HFFc6 (cell line): ENCODE measurements at places on chromosomes 3 and 15. TPM values are rescaled to one million over a fixed set of nuclear protein-coding genes. Genes with fewer than 3 reads are reported as not detected.

The ITPKA gene
- 1.2 and 2.1 TPM in 2 replicates for total RNA-seq

The ROBO2 gene
- 0.09 to 0.23 TPM (median 0.18 TPM) in 3 replicates for total RNA-seq

The HIGD2B gene
- not detected in 3 replicates for total RNA-seq

The PEX5L gene
- 0.09 to 0.15 TPM in 2 of 3 replicates, not detected in the other for total RNA-seq

The SLC6A11 gene
- total RNA-seq = not detected in 3 replicates

The EPHA3 gene
- 0.05 to 0.11 TPM in 2 of 3 replicates, not detected in the other for total RNA-seq

The THRB gene
- not detected in 2 replicates for total RNA-seq

The GOLGA8R gene
- 0.27 TPM in 1 of 3 replicates, not detected in the others for total RNA-seq

DNA sequence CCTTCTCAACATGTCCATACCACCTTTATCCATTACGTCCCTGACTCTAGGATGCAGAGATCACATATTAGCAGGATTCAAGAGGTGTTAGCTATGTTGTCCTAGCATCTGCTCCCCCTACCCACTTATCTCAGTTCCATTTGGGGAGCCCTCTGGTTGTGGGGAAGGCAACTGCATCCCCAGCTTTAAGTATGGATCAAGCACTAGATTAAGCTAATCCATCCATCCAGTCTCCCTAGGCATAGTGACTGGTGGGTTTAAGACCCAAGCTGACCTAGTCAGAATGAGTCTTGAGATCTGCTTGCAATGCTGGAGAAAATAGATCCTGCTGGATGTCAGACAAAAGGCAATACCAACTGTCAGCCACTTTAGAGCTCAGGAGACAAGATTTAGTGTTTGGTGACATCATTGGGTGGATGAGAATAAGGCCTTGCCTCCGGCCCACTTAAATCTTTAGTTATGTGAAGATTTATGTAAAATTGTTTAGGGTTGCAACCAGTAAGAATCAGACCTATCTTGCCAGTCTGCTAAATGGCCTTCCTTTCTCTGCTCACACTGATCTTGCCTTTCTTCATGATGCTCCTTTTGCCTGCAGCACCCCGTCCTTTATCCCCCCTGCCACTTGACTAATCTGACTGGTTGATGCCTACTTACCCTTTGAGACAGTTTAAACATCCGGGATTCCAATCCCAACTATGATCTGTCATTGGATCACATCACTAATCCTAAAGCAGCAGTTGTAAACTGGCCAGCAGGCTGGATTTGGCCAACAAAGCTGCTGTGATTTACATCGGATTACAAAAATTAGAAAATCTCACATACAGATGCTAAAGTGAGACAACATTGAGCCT is 2.1 kb upstream of the ISY1 start:
- H3K4me3 ChIP-seq = peak overlapping the region; percentile 100
- DNase-seq = no peak
- peaks cover 6% of the 10 kb centered on the region for H3K27me3 ChIP-seq
- H3K4me1 ChIP-seq = peaks cover 35% of the 10 kb centered on the region
- peaks cover 8% of the 10 kb centered on the region for H3K36me3 ChIP-seq

DNA sequence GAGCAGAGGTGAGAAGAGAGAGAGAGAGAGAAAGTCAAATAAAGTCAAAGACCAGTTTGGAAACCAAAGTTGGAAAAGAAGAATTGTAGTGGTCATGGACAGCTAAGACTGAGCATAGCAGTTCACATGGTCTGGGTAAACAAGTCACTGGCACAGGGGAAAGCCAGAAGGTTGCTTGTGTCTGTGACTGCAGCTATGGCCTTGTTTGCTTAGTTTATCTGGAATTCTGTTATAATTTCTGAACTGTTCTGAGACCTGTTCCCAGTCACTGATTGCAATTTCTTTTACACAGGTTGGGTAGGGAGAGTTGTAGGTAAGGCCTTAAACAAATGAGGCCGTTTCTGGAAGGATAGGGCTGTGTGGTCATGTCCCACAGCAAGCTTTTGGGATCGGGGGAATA is 43.4 kb upstream of the MYZAP start:
- no peak overlapping the region for H3K4me3 ChIP-seq
- H3K27me3 ChIP-seq = peaks cover 18% of the 10 kb centered on the region
- DNase-seq = no peak
- H3K4me1 ChIP-seq = peaks cover 26% of the 10 kb centered on the region

DNA sequence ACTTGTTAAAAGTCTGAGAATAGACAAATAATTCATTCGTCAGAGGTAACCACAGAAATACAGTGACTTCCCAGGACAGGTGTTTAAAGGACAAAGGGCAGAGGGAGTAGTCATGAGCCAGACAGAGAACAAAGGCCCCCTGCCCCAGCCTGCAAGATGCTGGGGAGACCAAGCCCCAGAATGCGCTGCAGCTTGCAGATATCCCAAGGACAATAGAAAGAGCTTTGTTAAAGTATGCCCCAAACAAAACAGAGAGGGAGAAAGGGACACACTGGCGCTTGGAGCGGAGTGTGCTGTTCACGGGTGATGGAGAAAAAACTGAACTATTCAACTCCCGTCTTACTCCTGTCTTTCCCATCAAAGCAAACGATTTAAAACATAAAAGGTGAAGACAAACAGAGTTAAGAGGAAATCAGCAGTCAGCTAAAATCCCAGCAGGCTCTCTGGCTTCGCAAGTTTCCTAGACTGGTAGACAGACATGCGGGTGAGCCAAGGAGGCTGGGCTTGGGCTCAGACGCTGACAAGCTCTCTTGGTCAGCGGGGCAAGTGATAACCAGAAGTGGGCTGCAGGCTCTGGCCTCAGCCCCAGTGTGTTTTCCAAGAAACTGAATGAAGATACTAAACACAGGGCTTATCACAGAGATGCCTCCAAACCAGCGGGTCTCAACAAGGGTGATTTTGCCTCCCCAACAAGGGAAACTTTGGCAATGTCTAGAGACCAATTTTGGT is 130.1 kb downstream of the UACA start:
- H3K36me3 ChIP-seq = peaks cover 15% of the 10 kb centered on the region
- H3K4me3 ChIP-seq = no peak overlapping the region
- H3K4me1 ChIP-seq = peaks cover 12% of the 10 kb centered on the region
- peaks cover 6% of the 10 kb centered on the region for H3K27me3 ChIP-seq

GRCh38 chr3:68033867-68034266 is 379.5 kb upstream of the SUCLG2 start:
- no peak overlapping the region for H3K4me3 ChIP-seq
- no peak overlapping the region for H3K27ac ChIP-seq
- H3K27me3 ChIP-seq = no peaks in the 10 kb centered on the region
- H3K36me3 ChIP-seq = no peaks in the 10 kb centered on the region
- DNase-seq = no peak

GRCh38 chr3:8959668-8960067 is 3.6 kb downstream of the RAD18 start:
- no peak overlapping the region; the same call in 1 of the 2 replicates for H3K27ac ChIP-seq
- no peaks in the 10 kb centered on the region for H3K27me3 ChIP-seq
- H3K4me1 ChIP-seq = peaks cover 96% of the 10 kb centered on the region
- H3K36me3 ChIP-seq = peaks cover 49% of the 10 kb centered on the region

DNA sequence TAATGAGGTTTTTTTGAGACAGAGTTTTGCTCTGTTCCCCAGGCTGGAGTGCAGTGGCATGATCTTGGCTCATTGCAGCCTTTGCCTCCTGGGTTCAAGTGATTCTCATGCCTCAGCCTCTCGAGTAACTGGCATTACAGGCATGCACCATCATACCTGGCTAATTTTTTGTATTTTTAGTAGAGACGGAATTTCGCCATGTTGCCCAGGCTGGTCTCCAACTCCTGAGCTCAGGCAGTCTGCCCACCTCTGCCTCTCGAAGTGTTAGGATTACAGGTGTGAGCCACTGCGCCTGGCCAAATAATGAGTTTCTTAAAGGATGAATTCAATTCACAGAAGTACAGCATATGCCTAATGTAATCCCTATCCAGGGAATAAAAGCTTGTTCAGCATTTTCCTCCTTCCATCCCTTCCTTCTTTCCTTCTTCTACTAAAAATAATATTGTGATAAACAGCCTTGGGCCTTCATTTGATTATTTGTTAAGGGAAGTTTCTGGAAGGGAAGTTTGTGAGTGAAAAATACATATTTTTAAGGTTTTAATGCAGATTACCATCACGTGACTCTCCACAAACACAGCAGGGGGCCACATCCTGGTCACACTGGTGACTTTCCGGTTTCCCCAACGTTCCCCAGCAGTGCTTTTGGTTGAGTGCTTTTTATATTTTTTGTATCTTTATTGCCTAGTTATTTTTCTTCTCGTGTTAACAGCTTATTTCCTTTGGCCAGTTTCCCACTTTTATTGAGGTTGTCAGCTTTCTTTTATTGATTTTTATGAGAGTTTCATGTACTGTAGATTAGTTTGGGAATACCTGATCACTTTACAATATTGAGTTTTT is 116.8 kb downstream of the USP13 start:
- no peak overlapping the region for H3K27ac ChIP-seq
- DNase-seq = no peak
- no peak overlapping the region for H3K4me3 ChIP-seq
- peaks cover 32% of the 10 kb centered on the region for H3K4me1 ChIP-seq
- H3K27me3 ChIP-seq = no peaks in the 10 kb centered on the region; the same call in 1 of the 2 replicates

- H3K36me3 ChIP-seq = peaks cover 49% of the 10 kb centered on the region
- peaks cover 2% of the 10 kb centered on the region; the same call in 1 of the 2 replicates for H3K27me3 ChIP-seq
- no peaks in the 10 kb centered on the region for H3K4me1 ChIP-seq
- H3K4me3 ChIP-seq = no peak overlapping the region
- DNase-seq = no peak
- no peak overlapping the region for H3K27ac ChIP-seq
Measured at GRCh38 chr15:43067717-43068461, 37.9 kb downstream of the UBR1 start.

DNA sequence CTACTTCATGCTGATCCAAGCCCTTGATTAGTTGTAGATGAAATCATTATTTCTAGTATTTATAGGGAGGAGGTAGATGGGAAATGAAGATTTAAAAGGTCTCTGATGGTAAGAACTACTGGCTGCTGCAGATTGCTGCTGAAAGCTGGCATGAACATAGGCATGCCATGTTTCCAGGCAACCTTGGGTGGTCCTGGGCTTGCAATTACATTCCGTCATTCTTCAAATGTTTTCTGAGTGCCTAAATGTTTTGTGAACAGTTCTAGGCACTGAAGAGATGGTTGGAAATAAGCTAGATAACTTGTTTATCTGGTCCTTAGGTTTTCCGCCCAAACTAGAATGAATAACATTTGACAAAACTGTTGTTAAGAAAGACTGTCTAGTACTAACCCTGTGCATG is 95.8 kb downstream of the KCNAB1 start:
- no peaks in the 10 kb centered on the region for H3K4me1 ChIP-seq
- no peak for DNase-seq
- no peaks in the 10 kb centered on the region for H3K36me3 ChIP-seq
- no peak overlapping the region for H3K27ac ChIP-seq

DNA sequence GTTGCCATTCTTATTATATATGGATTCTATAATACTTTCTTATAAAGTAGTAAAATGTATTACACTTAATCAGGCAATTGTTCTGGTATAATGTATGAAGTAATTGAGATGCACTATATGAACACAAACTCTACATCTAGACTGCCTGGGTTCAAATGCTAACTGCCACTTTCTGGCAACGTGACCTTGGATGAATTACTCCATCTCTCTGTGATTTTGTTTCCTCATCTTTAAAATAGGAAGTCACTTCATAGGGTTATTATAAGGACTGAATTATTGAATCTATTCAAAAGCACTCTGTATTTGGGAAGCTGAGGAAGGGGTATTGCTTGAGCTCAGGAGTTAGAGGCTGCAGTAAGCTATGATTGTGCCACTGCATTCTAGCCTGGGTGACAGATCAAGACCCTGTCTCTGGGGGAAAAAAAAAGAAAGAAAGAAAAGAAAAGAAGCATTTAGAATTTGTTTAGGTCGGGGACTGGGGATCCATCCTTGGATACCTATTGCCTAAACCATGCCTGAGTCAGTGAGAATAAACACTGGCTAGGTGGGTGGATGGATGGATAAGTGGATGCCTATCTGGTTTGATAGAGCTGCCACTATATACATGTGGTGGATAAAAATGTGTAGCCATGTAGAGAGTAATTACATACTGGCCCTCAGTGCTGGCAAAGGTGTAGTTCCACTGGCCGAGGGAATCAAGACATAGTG is 2.5 kb downstream of the TM4SF1 start:
- peaks cover 90% of the 10 kb centered on the region for H3K4me1 ChIP-seq
- no peak for DNase-seq
- H3K4me3 ChIP-seq = peak overlapping the region; percentile 62; the same call in 1 of the 2 replicates
- H3K27me3 ChIP-seq = no peaks in the 10 kb centered on the region; the same call in none of the 2 replicates
- H3K27ac ChIP-seq = peak overlapping the region; percentile 62

GRCh38 chr15:68818769-68819494 is 1.8 kb downstream of the ANP32A start:
- H3K36me3 ChIP-seq = peaks cover 6% of the 10 kb centered on the region
- DNase-seq = no peak
- peaks cover 2% of the 10 kb centered on the region for H3K27me3 ChIP-seq
- H3K4me1 ChIP-seq = peaks cover 46% of the 10 kb centered on the region
- H3K4me3 ChIP-seq = peak overlapping the region; percentile 98
- H3K27ac ChIP-seq = peak overlapping the region; percentile 92

- H3K36me3 ChIP-seq = no peaks in the 10 kb centered on the region
- H3K27me3 ChIP-seq = no peaks in the 10 kb centered on the region; the same call in 1 of the 2 replicates
- H3K27ac ChIP-seq = no peak overlapping the region
Measured at GRCh38 chr3:58565621-58566397, 11.4 kb downstream of the FAM107A start.

DNA sequence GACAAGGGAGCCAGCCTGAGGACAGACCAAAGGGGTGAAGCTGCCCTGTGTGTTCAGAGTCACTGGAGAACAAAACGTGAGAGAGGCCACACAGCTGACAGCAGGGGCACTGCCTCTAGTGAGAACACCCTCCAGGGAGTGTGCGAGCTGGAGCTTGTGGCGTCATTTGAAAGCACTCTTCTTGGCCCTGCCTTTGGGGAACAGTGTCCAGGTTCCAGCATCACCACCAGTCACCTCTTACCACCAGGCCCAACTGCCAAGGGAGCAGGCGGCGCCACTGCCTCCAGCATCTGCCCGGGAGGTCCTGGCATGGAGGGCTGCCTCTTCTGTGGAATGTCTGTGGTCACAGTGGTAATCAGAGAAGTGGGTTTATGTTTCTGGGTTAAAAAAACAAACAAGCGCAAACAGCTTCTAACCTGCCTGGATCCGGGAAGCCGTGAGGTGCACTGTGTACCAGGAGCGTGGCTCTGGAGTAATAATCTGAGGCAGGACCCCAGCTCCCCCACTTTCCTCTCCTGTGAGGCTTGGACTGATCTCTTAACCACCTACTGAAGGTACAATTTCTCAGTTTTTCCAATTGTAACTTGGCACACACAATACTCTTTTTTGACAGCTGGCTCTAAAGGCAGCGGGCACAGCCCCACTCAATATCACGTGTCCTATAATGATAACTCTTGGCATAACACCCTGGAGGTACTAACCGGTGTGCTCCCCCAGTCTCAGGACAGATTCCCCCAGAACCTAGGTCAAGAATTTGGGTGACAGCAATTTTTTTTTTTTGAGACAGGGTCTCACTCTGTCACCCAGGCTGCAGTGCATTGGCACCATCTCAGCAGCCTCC is 32.2 kb upstream of the CDCP1 start:
- H3K4me3 ChIP-seq = no peak overlapping the region
- no peaks in the 10 kb centered on the region for H3K27me3 ChIP-seq
- no peak overlapping the region for H3K27ac ChIP-seq
- no peak for DNase-seq

GRCh38 chr3:186996356-186996755 is 66.0 kb downstream of the ST6GAL1 start:
- H3K4me3 ChIP-seq = no peak overlapping the region
- no peaks in the 10 kb centered on the region for H3K27me3 ChIP-seq
- no peaks in the 10 kb centered on the region for H3K36me3 ChIP-seq
- peaks cover 14% of the 10 kb centered on the region for H3K4me1 ChIP-seq
- DNase-seq = no peak

- H3K27me3 ChIP-seq = peaks cover 24% of the 10 kb centered on the region
- no peak overlapping the region; the same call in 1 of the 2 replicates for H3K4me3 ChIP-seq
Measured at GRCh38 chr15:40239693-40240618, 1.1 kb downstream of the PAK6 start.
